ENCODE measurements at places on chromosomes 13 and 19.

- no peak for DNase-seq
Observed at GRCh38 chr13:111171629-111172028, 56.5 kb downstream of the ARHGEF7 start.

DNA sequence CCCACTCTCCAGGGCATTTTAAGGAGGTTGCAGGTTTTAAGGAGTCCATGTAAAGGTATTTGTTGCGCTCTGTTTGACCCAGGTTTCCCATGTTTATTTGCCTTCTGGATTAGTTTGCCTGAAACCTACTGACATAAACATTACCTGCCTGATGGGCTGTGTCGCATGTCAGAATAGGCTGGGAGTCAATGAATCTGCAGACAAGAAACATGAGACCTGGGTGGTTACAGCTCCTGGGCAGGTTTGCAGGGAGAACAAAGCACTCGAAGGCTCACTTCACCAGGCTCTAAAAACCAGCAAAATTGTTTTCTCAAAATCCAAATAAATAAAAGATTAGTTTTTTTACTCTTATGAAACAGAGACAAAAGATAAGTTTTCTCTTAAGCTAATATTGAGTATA, 114.4 kb upstream of the SERTM1 start:
- DNase-seq = no peak

GRCh38 chr19:49128545-49129237, 9.3 kb downstream of the PPFIA3 start:
- DNase-seq = no peak

DNA sequence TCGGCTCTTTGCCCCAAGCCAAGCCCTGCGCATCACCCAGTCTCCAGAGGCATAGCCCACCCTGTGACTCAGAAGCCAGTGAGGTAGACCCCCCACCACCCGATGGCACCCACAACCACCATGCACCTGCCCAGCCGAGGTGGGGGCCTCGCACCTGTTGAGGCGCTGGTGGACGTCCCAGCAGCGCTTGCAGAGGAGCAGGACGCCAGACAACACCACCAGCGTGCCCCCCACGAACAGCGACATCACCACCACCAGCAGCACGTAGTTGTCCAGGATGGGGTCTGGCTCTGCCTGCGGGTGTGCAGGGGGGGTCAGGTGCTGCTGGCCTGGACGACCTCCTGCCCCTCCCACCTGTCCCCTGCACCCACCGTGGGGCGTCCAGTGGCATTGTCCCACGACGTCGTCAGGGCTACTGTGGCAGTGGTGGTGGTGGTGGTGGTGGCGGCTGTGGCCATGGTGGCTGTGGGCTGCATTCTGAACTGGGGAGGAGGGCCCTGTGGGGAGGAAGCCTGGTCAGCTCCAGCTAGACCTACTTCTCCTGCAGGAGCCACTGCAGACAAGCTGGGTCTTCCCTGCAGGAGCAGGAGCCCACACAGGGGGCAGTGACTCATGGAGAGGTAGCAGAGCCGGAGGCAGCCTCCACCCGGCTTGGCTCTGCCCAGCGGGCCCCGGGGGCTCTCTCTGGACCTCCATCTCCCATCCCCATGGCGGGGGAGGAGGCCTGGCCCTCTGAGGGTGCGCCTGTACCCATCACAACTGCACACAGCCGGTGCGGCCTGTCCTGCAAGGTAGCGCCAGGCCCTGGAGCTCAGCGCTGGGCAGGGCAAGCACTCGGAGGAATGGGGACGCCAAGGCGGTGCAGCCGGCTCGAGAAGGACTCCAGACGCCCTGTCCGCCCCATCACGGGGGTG, 1.9 kb downstream of the CBARP start:
- no peak for DNase-seq

- DNase-seq = no peak
Observed at GRCh38 chr13:68872338-68872737, 1235.3 kb upstream of the ATXN8OS start.

GRCh38 chr13:44718467-44718866, 142.3 kb upstream of the TSC22D1 start:
- no peak for DNase-seq

DNA sequence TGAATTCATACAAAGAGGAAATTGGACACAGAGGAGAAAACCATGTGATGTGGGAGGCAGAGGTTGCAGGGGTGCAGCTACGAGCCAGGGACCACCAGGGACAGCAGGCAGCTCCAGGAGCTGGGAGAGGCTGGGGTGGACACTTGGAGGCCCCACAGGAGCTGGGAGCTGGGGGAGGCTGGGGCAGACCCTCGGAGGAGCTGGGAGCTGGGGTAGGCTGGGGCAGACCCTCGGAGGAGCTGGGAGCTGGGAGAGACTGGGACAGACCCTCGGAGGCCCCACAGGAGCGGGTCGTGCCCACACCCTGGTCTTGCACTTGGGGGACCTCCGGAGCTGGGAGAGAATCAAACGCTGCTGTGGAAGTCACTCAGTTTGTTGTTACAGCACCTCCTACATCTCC, 141.7 kb downstream of the SOX1 start:
- DNase-seq = no peak

DNA sequence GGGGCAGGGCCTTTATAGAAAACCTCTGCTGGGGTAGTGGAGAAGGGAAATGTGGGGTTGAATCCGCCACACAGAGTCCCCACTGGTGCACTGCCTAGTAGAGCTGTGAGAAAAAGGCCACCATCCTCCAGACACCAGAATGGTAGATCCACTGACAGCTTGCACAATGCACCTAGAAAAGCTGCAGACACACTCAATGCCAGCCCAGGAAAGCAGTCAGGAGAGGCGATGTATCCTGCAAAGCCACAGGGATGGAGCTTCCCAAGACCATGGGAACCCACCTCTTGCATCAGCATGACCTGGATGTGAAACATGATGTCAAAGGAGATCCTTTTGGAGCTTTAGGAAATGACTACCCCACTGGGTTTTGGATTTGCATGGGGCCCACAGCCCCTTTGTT, 958.0 kb upstream of the MIR17HG start:
- no peak for DNase-seq

DNA sequence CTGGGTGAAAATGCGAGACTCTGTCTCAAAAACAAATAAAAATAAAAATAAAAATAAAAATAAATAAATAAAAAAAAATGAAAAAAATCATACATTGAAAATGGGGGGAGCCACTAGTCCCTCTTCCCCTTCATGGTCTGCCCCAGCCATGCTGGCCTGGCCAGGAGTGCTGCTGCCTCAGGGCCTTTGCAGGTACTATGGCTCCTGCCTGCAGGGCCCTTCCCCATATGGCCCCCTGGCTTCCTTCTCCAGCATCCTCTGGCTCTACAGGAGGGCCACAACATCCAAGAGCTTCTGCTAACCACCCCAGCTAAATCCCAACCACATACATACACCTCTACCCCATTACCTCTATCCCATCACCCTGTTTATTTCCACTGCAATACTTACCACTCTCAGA, 4.6 kb upstream of the ABHD17A start:
- no peak for DNase-seq

GRCh38 chr19:30881930-30882329, 467.3 kb downstream of the TSHZ3 start:
- peak; percentile 9 for DNase-seq

DNA sequence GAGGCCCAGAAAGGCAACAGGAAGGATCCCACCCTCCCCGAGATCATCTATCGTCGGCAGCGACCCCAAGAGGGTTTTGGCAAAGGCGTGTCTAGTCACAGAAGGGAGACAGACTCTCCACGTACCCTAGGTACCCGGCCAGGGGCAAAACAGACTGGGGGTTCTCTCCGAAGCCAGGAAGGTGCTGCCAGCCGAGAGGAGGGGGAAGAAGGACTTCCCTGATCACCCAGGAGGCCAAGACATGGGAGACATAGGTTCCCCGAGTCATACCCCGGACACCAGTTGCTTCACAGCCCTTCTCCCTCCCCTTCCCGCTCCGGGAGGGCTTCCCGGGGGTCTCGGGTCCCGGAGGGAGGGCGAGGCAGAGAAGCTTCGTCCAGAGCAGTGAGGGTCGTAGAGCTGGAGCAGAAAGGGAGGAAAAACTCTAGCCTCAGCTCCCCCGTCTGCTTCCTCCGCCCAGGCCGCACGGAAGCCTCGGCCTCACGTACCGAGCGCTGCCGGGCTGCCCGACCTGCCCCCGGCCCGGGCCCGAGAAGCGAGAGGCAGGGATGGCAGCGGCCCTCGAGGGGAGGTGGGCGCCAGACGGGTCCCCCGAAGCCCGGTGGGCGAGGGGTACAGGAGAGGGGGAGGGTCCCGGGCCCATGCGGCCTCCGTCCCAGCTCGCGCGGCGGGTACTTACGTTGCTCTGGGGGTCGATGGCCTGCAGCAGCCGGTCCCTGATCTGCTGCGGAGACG, 644 bp downstream of the MED26 start:
- DNase-seq = peak; percentile 32

DNA sequence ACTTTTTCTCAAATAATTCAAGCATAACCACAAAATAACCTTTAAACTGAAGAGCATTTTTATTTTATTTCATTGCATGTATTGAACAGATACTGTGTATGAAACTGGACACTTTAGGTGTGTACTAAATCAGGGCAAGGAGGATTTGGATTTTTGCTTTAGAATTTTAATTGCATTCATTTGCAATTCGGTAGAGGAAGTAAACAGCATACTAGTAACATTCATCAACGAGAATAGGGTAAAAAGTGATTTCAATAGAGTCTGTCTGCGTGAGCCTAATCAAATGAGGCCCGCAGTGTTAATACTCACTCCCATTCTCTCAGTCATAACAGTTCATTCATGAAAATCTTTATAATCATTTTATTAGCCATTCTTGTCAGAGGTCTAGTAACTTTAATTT, 200.2 kb downstream of the SPRY2 start:
- no peak for DNase-seq

GRCh38 chr13:105087945-105088344, 1447.5 kb downstream of the EFNB2 start:
- DNase-seq = no peak

GRCh38 chr13:96460609-96461008, 370.7 kb downstream of the HS6ST3 start:
- DNase-seq = no peak

DNA sequence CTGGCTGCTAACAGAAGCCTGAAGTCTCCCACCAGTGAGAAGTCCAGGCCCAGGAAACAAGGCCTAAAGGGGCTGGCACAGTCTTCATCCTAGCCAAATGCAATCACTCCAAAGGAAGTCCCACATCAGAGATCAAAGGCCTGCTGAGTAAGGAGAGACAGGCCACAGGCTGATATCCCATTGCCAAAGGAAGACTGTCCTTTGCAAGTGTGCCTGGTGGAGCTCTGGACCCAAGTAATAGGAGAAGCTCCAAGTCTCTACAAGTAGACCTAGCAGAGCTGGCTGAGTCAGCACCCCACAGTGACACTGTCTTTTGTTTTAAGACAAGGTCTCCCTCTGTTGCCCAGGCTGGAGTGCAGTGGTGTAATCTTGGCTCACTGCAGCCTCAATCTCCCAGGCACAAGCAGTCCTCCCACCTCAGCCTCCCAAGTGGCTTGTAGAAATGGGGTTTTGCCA, 4.5 kb downstream of the DBP start:
- DNase-seq = no peak

GRCh38 chr13:51249255-51249654, 27.1 kb downstream of the FAM124A start:
- DNase-seq = no peak

- DNase-seq = no peak
Observed at GRCh38 chr19:44744871-44745332, 3.6 kb upstream of the BCL3 start.

DNA sequence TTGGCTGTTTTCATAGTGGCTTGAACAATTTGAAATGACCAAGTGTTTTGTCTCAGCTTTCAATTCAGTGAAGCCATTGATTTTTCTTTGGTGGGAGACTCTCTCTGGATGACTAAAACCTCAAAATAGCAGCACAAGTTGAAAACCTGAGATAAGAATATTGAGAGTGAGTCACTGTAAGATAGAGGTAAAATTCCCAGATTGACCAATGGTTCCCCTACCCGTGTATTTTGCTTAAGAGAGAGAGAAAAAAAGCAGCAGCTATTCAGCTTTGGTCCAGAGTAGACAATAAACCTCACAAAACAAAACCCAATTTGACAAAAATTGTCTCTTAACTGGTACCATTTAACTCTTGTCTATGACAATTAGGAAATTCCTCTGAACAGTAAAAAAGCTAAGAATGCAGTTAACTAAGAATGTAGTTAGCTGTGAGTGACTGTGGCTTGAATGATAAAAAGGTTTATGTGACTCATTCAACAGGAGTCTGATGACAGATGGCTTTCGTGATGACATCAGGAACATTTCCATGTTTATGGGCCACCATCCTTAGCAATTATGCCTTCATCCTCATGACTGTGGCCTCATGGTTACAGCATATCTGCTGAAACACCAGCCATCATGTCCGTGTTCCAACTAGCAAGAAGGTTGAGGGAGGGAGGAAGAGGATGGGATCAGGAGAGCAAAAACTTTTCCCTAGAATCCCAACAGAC, 356.9 kb downstream of the NDFIP2 start:
- DNase-seq = no peak

DNA sequence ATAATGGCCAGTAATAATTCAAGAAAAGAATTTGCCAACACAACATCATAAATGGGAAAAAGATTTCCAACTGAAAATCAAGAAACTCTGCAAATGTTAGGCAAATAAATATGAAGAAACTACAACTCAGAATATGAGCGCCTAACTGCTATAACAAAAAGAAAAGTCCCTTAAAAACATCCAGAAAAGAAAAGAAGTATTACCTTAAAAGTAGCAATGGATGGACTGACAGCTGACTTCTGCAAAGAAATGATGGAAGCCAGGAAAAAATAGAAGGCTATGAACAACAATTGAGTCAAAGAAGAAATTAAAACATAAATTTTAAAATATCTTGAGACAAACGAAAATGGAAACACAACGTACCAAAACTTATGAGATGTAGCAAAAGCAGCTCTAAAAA, 482.3 kb upstream of the ZNF507 start:
- DNase-seq = no peak

GRCh38 chr13:101755228-101755887, 302.9 kb downstream of the ITGBL1 start:
- DNase-seq = no peak

GRCh38 chr13:106685143-106685542, 117.2 kb upstream of the ARGLU1 start:
- no peak for DNase-seq

GRCh38 chr13:51526202-51526601, 58.1 kb upstream of the WDFY2 start:
- DNase-seq = no peak

- DNase-seq = no peak
Observed at GRCh38 chr19:2624537-2625091, 77.9 kb downstream of the GNG7 start.

- DNase-seq = no peak
Observed at GRCh38 chr13:24340608-24340955, 31.2 kb downstream of the C1QTNF9 start.

Data from NK-92 treated with Interleukin-12 subunit alpha and Interleukin-12 subunit beta, amount 100 ng/mL, for 24 hours (cell line).